GM23248 (cell line): ENCODE measurements at places on chromosomes 16 and 17. TPM values are rescaled to one million over a fixed set of nuclear protein-coding genes. Genes with fewer than 3 reads are reported as not detected.

DNA sequence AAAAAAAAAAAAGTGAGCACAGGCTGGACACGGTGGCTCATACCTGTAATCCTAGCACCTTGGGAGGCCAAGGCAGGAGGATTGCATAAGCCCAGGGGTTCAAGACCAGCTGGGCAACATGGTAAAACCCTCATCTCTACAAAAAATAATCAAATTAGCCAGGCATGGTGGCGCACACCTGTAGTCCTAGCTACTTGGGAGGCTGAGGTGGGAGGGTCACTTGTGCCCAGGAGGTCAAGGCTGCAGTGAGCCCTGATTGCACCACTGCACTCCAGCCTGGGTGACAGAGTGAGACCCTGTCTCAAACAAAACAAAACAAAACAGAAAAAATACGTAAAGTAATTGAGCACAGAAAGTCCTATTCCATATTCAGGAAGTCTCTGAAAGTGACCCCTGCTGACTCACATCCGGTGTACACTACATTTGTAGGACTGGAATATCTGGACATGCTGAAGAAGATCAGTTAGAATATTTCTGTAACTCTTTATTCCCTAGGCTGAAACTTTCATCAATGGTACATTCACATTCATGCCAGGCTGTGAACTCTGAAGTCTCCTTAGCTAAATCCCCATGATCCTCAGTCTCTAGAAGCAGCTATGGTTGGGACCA, 66.0 kb upstream of the HAS3 start:
- peaks cover 9% of the 10 kb centered on the region; the same call in 1 of the 2 replicates for H3K36me3 ChIP-seq
- H3K4me3 ChIP-seq, result no peak overlapping the region
- DNase-seq, result no peak
- no peaks in the 10 kb centered on the region for H3K27me3 ChIP-seq
- H3K27ac ChIP-seq, result no peak overlapping the region
- peaks cover 5% of the 10 kb centered on the region for H3K4me1 ChIP-seq

GRCh38 chr17:29977836-29978235, 36.4 kb downstream of the EFCAB5 start:
- H3K27ac ChIP-seq, result 0 out of 2 replicates have a peak overlapping the region, but pooled peaks have one; percentile 15
- H3K4me1 ChIP-seq, result peaks cover 11% of the 10 kb centered on the region
- no peaks in the 10 kb centered on the region for H3K36me3 ChIP-seq
- H3K27me3 ChIP-seq, result no peaks in the 10 kb centered on the region

DNA sequence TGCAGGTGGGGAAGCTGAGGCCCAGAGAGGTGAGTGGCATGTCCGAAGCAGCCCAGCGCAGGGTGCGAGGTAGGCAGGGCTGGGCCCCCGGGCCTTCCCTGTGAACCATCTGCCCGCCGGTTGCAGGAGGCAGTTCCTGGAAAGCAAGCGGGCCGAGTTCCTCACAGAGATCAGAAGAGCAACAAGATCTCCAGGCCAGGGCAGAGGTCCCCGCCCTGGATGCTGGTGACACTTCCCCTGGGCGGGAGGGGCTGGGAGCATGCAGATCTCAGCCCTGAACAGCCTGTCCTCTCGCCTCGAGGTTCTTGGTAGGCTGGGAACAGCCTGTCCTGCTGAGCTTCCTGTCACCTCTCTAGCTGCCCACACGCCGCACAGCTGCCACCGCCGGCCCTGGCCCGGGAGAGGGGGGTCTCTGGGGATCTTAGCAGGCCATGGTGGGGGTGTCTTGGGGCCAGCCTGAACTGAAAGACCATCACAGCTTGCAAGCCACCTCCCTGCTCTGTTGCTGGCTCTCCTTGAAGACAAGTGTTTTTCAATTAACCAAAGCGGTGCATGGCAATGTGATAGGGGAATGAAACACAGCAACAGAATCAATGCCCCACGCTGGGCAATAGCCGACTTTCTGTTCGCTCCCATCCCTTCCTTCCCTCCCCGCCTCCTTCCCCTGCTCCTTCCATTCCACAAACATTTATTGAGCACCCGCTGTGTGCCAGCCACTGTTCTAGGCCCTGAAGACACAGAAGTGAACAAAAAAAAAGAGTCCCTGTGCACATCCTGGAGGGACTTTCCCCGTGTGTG, 31.7 kb downstream of the SOCS1 start:
- no peaks in the 10 kb centered on the region for H3K36me3 ChIP-seq
- no peak overlapping the region for H3K4me3 ChIP-seq
- DNase-seq, result no peak
- H3K27ac ChIP-seq, result no peak overlapping the region
- H3K27me3 ChIP-seq, result no peaks in the 10 kb centered on the region

DNA sequence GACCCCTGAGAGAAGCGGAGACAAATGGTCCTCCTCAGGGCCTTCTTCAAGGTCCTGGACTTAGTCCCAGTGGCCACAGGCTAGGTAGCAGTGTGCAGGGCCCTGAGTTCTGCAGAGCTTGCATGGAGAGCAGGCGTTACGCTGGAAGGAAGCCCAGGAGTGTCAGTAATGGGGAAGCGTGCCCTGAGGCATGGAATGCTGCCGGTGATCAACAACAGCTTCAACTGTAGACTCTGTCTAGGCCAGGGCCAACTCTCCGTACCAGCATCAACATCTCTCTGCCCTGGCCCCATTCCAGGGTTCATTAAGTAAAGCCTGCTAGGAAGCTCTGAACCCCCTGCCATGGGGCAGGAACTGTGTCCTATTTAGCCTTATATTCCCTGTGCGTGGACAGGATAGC, 568 bp upstream of the TNK1 start:
- peak overlapping the region; percentile 63 for H3K4me3 ChIP-seq
- H3K27ac ChIP-seq, result no peak overlapping the region
- no peaks in the 10 kb centered on the region for H3K27me3 ChIP-seq
- DNase-seq, result peak; percentile 81
- no peaks in the 10 kb centered on the region for H3K36me3 ChIP-seq
- peaks cover 6% of the 10 kb centered on the region for H3K4me1 ChIP-seq

DNA sequence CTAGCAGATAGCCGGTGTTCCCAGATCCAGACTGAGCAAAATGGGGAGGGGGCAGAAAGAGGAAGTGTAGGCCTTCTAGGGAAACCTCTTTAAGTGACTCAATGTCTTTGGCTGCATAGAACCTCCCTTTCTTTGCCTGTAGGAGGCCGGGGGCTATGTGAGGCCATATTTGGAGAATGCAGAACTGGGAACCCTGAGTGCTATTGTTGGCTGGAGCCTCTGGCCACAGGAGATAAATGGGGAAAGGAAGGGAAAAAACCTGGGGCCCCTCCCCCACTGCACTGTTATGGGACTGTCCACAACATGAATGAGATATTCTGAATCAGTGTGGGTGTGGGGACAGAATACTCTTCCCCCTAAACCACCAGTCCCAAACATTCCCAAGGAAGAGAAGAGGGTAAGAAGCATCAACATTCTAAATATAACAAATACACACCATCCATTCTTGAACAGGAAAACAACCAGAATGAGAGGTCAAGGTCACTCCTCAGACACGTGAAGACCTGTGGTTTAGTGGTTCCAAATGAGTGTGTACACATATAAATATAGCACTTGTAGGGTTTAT, 2.4 kb downstream of the VPS25 start:
- no peak overlapping the region for H3K4me3 ChIP-seq
- peak; percentile 57 for DNase-seq
- peaks cover 7% of the 10 kb centered on the region; the same call in 1 of the 2 replicates for H3K36me3 ChIP-seq
- peaks cover 16% of the 10 kb centered on the region for H3K4me1 ChIP-seq
- no peaks in the 10 kb centered on the region for H3K27me3 ChIP-seq

GRCh38 chr17:19449656-19450055, 38.6 kb downstream of the RNF112 start:
- peaks cover 32% of the 10 kb centered on the region for H3K4me1 ChIP-seq
- H3K27me3 ChIP-seq, result no peaks in the 10 kb centered on the region
- DNase-seq, result no peak
- no peaks in the 10 kb centered on the region for H3K36me3 ChIP-seq

- no peak overlapping the region for H3K4me3 ChIP-seq
- H3K4me1 ChIP-seq, result no peaks in the 10 kb centered on the region
- DNase-seq, result no peak
- H3K36me3 ChIP-seq, result no peaks in the 10 kb centered on the region
- no peaks in the 10 kb centered on the region for H3K27me3 ChIP-seq
Measured at GRCh38 chr17:69086641-69087040, 25.9 kb upstream of the ABCA9 start.

DNA sequence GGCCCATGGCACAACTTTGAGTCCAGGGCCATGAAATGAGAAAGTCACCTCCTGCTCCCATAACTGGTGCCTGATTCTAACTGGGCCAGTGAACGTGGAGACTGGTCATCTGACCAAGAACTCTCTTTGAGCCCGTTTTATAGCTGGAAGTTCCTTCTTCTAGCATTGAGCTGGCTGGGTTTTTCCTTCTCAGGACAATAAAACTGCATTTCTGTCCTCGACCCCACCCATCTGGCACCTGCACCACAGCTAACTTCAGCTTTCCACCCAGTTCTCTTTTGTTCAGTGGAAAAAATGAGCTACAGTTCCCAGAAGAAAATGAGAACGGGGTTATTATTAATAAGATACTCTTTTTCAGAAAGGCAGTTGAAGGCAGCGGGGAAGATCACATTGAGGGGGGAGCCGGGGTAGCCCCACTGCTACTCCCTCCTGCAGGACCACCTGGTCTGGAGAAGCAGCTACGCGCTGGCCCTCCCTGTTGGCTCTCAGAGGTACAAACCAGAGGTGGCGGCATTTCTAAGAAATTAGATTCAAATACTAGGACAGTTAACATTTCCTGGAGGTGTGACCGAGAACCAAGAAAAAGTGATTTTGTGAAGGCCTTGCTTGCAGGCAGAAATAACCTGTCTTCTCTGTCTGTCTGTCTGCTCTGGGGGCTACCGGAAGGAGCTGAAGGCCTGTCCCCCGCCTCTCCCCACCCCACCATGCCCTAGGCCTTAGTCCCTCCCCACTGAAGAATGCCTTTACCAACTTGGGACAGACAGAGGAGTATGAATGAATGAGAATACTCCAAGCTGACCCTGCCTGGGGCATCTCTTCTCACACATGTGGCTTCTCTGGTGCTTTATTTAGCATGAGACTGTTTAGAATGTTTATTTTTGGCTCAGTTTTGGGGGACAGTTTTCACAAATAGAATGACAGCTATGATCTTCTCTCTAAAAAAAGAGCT, 123.9 kb downstream of the XYLT1 start:
- no peak overlapping the region for H3K27ac ChIP-seq
- DNase-seq, result no peak
- peaks cover 25% of the 10 kb centered on the region for H3K4me1 ChIP-seq
- H3K27me3 ChIP-seq, result no peaks in the 10 kb centered on the region

The TCAP gene
- 0.43 TPM in 1 of 2 replicates, not detected in the other for total RNA-seq

The HYDIN gene
- total RNA-seq, result 0.54 TPM in 1 of 2 replicates, not detected in the other

The KRTAP2-3 gene
- 0.38 and 13.4 TPM in 2 replicates for total RNA-seq

The HBQ1 gene
- not detected in 2 replicates for total RNA-seq

The CACNA1G gene
- total RNA-seq, result 0.13 and 0.97 TPM in 2 replicates
